ENCODE measurements at places on chromosomes 2 and 18.

DNA sequence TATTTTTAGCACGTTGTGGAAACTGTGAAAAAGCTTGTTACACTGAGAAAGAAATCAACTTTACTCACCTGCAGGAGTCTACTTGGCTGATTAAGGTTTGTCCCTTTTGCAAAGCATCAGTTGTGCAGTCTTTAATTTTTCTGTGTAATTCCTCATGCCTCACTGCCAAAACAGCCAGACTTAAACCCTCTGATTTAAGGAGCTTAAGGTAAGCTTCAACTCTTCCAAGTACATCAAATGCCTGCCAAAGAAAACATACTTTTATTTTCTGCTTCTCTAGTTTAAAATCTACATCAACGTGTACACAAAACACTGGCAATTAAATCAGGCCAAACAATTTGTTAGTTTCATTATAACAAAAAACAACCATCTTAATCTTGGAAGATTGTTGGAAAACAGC is 98.0 kb upstream of the TTN start:
- no peak for DNase-seq

DNA sequence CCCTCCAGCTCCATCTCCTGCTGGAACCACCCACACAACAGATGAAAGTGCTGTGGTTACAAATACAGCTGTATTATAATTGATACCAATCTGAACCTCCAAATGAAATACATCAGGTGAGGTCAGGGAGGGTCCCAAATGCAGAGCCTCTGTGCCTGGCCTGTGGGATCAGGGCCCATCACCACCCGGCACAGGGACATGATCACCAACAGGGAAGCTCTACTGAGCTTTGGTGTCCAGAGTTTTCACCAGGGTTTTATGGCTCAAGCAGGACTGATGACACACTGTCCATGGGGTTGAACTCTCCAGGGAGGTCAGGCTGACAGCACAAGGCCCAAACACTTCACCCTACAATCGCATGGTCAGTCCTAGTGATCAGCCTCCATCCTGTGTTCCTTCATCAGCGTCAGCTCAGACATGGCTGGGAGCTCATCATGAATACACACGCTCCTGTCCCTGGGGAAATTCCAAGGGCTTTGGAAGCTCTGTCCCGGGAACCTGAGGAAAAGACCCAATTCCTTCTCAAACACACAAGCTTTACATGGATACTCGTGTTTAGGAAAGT is 3.9 kb upstream of the PXDN start:
- no peak for DNase-seq

DNA sequence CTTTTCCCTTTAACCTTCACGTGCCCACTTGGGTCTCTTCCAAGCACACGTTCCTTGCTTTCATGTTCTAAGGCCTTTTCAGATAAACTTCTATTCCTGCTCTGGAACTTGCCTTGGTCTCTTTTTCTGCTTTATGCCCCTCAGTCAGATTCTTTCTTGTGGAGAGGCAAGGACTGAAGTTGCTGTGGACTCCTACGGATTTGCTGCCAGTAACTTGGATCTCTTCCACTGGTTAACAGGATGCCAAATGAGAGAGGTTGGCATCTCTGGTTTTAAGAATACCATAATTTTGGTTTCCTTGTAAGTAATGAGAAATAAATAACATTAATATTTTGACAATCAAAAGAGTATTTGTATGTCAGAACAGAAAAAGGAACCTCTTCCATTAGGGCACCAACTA is 33.0 kb downstream of the COMMD1 start:
- DNase-seq: no peak

DNA sequence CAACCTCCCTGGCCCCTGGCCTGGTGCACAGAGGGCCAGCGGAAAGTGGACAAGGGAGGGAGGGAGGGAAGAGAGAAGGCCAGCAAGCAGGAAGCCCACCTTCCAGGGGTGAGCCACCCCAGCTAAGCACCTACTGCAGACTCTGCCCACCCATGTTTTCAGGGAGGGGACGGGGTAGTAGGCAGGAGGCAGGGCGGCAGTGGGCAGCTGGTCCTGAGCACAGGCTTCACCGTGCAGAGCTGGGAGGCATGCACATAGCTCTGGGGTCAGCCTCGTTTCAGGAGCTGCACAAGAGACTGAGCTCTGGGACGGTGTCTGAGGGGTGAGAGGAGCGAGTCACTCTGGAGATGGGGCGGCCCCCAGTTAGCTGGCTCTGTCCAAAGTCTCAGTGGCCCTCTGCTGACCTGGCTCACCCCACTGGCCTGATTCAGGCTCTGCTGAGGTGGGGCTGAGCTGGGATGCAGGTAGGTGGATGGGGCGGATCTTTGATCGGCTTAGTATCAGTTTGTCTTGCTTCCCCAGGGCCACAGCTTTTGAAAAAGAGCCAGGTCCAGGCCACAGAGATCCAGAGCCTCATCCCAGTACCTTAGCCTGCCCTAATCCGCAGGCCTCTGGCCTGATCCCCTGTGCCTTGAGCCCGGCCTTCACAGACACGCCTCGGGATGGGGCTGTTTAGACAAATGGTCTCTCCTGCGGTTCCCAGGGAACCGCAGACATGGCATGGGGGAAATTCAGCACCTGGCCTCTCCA is 3.7 kb downstream of the NMUR1 start:
- DNase-seq: no peak

GRCh38 chr2:120638450-120638849 is 97.2 kb upstream of the GLI2 start:
- DNase-seq: no peak

DNA sequence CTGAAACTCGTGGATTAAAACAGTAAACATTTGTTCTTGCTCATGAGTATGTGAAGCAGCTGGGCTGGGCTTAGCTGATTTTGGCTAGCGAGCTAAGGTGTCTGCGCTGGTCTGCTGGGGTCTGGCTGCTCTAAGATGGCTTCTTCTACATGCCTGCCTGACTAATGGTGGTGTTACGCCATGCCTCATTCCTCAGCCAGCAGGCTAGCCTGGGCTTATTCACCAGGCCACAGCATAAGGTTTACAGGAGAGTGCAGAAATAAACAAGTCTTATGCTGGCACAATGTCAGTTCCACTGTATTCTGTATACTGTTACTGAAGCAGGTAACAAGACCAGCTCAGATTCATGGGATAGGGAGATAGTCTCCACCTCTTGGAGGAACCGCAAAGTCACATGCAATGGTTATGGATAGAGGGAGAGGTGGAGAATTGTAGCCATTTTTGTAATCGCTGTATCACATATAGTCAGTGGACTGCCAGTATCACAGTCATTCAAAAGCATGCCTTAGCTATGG is 80.0 kb downstream of the RHBDD1 start:
- DNase-seq: no peak

DNA sequence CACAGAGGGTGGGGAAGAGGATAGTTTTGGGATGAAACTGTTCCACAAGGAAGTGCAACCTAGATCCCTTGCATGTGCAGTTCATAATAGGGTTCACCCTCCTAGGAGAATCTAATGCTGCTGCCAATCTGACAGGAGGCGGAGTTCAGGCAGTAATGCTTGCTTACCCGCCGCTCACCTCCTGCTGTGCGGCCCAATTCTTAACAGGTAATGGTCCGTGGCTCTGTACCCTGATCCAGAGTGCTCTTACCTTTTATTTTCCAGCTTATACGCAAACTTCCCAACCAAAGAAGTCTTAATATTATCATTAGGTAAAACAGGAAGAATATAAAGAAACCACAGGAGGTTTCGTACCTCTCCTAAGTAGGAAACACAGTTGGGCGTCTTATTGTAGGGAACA is 82.7 kb upstream of the CD302 start:
- DNase-seq: no peak

GRCh38 chr2:128805918-128806317 is 487.2 kb upstream of the HS6ST1 start:
- no peak for DNase-seq

DNA sequence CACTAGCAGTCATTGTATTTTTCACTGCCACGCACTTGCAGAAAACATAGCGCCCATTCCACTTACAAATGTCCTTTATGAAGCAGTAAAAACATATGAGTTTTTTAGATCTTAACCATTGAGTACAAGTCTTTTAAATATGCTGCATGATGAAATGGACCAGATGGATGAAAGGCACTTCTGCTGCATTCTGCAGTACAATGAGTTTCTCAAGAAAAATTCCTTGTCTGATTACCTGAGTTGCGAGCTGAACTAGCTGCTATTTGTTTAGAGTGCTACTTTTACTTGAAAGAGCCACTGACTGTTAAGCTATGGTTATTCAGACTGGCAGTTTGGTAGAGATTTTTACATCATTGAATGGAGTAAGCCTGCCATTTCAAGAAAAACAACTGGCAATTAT is 825.5 kb upstream of the ACVR2A start:
- DNase-seq: no peak

DNA sequence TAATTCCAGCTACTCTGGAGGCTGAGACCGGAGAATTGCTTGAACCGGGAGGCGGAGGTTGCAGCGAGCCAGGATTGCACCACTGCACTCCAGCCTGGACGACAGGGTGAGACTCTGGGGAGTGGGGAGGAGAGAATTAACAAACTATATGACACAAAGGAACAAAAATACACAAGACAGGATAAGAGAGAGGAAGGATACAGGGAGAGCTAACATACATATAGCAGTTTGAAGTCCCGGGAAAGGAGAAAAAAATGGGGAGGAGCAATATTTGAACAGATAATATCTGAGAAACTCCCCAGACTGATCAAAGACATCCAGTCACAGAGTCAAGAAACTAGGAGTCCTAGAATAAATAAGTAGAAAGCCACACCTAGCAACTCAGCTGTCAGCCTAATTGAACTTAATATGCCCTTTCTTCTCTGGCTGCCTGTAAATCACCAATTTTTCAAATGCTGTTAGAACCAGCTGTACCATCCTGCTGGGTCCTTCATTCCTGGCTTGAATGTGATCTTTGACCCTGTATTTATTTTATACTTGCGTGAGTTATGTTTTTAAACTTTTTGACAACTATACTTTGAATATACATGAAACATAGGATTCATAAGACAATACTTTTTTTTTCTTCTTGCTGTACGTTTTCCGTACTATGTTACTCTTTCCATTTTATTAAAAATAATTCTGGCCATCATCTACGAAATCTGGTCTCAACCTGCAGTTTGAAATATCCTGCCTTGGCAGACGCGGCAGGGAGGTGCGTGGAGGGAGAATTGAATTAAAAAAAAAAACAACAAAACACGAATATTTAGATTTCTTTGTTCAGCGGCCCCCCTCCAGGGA is 876 bp upstream of the CYP27A1 start:
- no peak for DNase-seq

DNA sequence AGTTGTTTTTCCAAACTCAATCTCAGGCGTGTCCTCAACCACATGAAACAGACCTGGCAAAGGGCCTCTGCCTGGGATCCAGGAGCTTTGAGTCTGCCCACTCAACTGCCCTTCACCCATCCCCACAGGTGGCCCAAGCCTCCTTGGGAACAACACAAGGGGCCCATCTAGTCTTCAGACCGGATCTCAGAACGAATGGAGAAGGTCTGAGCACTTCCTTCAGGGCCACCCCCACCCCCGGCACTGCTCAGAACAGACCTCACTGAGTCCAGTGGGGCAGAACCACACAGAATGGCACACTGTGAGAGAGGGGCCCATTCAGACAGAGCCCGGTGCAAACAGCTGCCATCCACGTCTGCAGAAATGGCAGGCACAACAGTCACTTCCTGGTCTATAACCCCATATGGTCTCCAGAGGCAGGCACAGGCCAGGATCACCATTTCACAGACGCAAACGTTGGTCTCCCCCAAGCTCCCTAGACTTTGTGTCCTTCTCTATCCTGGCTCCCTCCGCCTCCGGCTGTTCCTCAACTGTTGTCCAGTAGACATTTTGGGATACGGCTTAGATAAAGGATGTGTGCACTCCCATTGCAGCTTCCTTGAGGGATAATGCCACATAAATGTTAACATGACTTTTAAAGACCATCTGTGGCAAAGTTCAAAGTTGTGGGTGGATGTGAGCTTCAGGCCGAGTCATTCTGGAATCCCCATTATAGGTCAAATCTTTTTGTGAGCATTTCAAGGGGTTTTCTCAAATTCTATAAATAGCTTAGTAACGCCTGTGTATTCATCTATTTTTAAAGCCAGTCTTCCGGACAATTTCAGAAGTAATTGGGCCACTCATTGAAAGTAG is 149.7 kb downstream of the SMAD7 start:
- DNase-seq: no peak

DNA sequence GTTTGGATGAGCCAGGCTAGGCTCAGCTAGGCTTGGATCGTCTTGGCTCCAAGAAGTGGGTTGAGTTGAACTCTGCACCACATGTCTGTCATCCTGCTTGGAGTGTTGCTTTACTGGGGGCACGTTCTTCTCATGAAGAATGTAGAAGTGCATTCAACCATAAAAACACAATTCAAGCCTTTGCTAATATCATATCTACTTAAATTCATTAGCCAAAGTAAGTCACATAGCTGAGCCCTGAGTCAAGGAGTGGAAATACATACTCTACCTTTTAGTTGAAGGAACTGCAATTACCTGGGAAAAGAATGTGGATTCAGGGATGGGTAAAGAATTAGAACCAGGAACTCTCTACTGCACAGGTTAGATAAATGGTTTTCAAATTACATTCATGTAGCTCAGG is 360.4 kb upstream of the KCNH7 start:
- no peak for DNase-seq

DNA sequence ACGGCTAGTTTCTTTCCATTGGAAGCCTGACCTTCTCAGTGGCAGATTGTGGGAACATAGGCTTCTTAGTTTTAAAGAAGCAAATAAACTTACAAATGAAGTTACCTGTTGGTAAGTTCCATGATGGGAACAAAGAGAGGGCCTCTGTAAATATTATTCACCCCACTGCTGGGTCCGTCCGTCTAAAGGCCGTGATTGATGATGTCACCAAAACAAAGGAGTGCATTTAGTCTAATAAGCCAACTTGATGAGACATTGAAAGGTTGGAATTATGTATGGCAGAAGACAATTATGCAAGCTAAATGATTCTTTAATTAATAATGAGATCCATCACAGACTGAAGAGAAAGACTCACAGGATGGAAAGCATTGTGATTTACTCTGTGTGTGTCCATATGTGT is 1091.9 kb upstream of the FANCL start:
- DNase-seq: no peak

DNA sequence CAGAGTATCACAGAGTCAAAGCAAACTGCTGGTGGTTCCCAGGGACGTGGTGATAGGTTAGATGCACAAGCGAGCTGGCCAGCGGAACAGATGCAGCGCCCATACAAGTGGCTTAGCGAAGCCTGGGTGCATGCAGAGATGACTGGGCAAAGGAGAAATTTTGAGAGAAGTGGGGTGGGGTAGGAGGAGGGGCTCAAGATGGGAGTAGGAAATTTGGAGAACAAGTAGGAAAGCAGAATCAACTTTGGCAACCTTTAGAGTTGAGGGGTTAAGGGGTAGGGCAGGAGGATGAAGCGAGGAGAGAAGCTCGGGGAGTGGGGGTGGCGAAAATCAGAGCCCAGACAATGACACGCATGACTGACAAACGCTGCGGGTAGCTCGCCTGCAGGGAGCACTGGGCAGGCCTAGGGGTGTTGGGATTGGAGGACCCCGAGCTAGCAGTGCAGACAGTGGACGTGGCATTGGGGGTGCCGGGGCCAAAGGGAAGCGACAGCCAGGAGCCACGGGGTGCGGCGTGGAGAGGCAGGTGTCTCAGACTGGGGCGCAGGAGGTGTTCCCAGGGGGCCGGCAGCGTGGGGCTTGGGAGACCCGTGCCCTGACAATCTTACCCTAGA is 431 bp downstream of the FAM98A start:
- peak; percentile 33 for DNase-seq
